NCI-H524 (cell line): ENCODE measurements at places on chromosomes 2 and 18.

DNA sequence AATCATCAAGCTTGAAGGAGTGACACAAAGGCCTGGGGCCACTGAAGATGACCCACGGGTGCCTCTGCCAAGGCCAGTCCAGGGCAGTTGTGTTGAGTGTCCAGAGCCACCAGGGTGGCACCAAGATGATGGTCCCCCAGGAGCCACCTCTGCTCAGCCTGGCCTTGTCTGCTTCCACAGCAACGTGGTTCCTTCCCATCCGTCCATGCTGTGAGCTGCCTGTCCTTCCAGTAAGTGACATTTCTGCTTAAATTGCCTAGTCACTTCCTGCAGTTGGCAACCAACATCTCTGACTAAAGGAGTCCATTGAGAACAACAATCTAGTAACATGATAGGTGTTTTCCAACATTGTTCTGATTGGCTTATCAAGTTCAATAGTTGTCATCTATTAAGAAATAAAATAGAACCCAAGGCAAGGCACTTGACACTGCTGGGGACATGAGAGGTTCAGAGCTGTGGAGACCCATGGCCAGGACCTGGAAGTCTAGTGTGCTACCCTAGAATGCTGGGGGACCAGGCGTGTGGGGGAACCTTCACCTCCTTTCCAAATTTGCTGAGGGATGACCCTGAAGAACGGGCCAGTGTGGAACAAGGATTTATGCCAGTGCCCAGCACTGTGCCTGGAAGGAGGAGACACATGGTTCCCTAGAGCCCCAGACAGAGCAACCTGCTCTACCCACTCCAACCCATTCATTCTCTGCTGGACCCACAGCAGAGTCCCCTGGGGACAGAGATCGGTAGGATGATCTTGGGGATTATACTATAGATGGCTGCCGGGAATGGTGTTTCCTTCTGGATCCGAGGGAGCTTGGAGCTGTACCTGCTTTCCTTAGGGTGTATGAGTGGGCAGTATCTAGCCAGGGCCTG lies 98.9 kb upstream of the EPC2 start:
- no peak for DNase-seq

GRCh38 chr2:197229509-197230443 lies 80.8 kb downstream of the ANKRD44 start:
- no peak for DNase-seq

DNA sequence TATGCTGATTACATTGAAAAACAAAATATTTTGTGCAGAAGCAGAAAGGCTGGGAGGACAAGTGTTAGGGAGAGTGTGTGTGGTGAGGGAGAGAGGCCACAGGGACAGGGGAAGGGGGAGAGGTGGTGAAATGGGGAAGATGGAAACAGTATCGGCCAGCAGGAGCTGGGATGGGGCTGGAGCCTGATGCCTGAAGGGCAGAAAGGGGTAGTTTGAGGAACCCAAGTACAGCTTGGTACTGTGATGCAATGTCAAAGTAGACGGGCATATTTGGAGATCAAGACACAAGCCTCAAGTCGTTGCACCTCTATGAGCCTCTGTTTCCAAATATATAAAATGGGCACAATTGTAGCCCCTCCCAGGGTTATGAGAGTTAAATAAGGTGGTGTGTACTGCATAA lies 152.1 kb downstream of the LPIN1 start:
- no peak for DNase-seq

GRCh38 chr2:85459771-85460170 lies 41.3 kb downstream of the SH2D6 start:
- no peak for DNase-seq

DNA sequence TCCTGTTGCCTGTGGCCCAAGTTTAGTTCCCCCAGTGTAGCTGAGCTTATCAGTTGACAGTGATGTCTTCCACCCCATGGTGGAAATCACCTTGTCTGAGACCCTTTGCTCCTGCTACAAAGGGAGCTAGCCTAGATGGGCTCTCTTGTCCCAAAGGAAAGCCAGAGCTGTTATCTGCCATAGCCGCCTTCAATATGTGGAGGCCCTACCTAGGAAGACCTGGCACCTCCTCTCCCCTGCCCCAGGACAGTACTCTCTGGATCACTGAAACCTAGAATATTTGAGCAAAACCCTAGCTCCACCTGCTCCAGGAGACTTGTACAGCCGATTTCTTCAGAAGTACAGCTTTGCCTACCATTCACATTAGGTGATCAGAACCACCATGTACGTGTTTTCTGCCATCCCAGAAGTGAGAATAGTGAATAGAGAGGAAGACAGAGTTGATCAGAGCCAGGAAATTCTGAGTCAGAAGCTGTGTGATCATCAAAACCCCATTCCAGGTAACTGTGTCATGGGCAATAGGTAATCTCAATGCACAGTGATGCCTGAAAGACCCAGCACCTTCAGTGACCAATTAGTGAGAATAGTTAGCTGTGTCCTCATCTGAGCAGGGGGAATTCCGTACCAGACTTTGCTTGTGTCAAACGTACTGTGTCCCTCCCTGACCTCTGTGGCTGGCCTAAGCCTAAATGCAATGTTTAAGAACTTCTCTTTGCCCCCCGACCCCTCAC lies 138.4 kb upstream of the ALPP start:
- no peak for DNase-seq
